NCI-H524 (cell line): ENCODE measurements at places on chromosomes 11 and 22.

DNA sequence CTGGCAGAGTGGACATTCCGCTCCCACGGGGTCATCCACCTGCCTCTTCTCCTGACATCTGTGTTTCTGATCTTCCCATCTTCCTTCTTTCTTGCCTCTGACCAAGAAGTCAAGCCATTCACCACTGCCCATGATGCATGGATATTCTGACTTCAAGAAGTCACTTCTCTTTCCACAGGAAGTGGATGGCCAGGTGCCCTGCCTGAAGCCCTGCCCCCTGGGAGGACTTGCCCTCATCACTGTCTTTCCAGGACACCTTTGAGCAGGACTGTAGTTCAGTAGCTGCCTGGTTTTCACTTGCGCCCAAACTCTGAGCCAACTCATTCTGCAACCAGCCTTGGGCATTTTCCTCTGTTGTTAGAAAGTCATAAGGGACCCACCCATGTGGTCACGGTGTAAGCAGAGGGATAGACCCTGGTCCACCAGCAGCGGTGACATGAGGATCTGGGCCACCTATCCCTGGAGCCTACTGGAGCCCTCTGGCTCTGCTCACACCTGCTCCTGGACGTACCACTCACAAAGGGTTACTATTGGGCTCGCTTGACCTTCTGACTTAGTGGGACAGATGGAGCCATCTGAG lies 6.9 kb downstream of the CYTH4 start:
- no peak for DNase-seq

GRCh38 chr11:106137061-106137460 lies 59.6 kb downstream of the AASDHPPT start:
- DNase-seq: no peak

DNA sequence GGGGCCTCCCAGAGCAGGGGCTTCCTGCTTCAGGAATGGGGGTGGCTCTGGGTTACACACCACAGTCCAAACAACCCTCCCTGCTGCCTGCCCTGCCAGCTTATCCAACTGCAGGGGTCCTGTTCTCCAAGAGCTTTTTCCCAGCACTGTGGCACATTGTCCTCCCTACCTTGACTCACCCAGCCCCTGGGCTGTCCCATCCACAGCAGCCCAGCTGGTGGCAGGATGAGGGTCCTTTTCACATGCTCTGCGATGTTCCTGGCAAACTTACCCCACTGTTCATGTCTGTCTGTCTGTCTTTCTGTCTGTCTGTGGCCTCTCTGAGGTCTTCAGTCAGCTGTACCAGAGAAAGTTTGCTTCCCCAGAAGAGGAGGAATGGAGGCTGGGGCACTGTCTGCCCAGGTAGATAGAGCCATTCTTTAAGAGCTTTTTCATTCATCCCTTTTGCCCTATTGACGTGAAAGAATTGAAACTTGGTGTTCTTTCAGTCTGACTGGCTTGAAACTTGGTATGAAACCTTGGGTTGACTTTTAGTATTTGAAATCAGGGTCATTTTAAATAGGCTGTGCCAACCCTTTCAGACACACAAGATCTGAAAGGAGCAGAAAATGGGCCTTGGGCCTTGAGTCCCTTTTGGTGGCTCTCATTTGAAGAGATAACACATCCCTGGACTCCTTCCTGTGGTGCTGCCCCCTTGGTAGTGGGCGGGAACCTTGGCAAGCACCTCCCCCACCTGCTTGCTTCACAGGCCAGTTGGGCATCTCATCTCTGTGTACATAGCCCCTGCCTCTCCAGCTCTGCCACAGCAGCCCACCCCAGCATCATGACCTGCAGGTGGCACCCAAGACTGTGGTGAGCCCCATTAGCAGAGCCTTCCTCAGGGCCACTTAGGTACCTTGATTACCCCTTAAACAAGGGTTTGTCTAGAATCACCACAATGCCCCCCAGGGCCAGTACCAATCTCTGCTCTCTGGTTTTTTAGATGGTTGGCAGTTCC lies 74.6 kb upstream of the SUSD2 start:
- DNase-seq: peak; percentile 63

DNA sequence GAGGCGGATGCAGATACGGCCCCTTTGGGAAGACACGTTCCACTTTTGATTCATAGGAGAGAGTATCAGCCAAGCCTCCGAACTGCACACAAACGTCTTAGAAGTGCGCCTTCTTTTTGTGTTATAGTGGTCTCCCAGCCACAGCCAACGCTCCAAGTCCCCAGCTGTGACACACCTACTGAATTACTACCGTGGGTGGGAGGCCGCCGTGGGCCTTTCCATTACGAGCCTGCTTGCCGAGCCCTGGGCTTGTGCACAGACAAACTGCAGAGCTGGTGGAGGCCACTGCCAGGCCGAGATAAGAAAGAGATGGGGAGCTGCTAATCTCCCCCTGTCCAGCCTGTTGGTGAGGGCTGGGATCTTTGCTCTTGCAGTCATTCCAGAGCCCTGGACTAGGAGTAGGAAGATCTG lies 761 bp downstream of the HMBS start:
- no peak for DNase-seq

DNA sequence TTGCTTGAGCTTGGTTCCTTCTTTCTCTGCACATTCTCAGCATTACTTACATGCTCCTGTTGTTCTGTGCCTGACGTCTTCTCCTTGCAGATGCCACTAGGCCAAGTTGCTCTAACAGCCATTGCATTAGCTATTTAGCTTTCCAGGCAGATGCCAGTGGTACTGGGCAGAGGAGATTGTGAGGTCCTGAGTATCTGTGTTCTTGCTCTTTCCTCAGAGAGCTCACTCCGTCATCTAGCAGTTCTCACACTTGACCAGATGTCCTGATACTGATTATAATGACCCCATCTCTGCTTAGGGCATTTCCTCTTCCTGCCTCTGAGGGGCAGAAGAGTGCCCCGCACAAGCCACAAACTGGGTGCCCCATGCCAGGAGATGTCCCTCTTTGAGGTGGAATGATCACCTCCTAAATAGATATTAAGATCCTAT lies 30.7 kb downstream of the ARHGAP1 start:
- DNase-seq: no peak
